ENCODE measurements at places on chromosomes 1 and 21.

DNA sequence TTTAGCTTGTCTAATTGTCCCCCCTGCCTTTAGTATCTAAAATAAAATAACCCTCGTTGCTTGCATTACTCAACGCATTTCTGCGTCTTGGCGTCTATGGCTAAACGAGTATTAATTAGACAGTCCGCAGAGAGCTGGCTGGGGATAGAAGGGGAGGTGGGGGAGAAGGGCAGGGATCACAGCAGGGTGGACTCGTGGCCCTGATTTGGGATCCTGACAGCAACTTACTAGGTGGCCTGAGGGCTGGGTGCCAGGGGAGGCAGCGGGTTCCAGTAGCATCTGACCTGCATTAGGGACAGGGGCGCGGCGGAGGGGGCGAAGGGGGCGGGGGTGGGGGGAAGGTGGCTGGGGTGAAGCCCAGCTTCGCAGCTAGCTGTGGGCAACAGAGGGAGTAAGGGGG is 1.1 kb upstream of the BACE2 start:
- DNase-seq: no peak

DNA sequence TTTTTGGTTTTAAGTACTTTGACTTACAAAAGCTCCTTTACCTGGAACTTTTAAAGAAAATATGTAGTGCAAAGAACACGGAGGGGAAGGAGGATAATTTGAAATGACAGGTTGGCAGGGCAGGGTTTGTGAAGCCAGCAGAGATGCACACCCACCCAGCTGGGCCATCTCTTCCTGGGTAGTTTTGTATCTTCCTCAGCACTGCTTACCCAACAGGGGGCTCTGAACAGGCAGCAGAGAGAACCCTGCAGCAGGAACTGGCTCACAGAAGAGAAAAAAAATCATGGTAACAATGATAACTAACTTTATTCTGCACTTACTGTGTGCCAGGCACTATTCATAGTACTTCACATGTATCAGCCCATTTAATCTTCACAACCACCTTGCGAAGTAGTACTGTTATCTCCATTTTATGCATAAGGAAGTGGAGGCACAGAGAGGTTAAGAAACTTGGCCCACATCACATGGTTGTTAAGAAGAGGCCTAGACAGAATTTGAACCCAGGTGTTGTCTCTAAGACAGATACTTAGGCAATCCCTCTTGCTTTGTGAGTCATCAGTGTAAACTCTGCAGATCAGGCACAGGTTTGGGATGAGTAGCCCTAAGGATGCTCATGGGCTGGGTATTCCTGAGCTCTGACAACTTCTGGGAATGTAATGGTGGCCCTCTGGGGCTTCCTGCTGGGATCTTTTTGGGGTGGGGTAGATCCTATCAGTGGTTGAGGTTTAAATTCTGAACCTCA is 60.8 kb downstream of the ELK4 start:
- DNase-seq: no peak

DNA sequence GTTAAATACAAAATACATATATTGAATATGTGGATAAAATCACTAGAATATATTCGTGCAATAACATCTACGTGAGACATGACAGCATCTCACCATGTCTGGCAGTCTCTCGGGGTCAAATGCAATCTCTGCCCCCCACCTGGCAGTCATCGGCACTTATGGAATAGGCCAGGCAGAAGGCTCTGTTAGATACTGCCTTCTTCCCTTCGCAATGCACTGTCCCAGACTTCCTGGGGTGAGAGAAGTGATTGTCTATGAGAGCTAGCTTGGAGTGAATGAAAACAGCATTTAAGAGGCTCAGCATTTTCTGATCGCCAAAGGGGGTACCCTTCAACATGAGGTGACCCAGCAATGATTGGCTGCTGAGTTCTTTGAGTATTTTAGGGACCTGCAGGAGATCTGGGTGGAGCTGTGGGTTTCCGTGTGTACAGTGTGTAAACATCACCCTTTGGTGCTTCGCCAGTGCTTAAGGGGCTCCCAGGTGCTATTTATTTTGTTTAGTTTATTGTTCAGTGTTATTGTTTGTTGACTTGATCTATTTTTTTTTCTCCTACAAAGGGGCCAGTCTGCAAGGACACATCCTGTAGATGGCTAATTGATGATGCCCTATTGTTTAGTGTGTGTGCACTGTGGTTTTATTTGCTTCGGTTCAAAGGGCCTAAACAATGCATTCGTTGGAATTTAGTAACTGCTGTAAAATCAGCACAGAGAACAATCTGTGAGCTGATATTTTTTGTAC is 10.2 kb downstream of the ERG start:
- no peak for DNase-seq

DNA sequence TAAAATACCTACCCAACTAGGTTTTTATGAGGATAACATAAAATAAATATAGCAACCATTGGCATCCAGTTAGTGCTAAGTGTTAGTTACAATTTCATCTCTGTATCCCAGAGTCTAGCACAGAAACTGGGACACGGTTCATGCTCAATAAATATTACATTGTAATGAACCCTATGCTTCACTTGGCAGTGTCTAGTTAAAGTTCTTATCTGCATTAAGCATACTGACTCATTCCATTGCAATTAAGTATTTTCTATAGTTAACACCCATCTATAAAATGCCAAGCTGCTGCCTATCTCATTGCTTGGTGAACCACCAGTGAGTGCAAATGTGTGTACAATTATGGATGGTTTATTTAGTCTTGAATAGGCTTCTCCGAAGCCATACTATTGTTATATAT is 15.2 kb downstream of the CHML start:
- no peak for DNase-seq

DNA sequence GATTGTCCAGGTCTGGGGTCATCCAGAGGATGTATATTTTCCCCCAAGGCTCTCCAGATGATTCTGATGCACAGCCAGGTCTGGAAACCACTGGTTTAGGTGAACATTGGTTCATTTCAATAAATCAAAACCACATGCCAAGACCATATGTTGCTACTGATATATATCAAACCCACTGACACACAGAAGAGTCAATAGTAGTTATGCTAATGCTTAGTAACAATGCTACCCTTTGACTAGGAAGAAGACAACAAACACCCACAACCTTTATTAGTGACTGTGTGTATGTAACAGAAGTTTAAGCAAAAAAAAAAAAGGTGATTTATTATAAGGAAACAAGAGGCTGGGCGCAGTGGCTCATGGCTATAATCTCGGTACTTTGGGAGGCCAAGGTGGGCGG is 35.6 kb upstream of the POU2F1 start:
- no peak for DNase-seq

DNA sequence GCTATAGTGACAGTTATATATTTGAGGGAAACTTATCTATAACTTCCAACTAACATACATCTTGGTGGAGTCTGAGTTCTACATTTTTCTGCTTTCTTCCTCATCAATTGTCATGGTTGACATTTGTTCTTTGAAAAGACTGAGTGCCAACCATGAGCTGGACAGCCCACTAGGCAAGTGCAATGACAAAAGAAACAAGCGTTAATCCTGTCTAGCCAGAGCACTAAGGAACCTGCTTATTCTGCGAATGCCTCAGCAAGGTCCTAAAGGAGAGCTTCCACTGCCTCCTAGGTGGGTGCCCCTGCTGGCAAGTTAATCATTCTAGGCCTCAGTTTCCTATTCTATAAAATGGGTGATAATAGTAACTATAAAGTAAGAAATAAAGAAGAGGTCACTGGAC is 44.8 kb downstream of the IRF2BP2 start:
- no peak for DNase-seq

- no peak for DNase-seq
Measured at GRCh38 chr1:113963281-113963906, 15.9 kb upstream of the OLFML3 start.

- no peak for DNase-seq
Measured at GRCh38 chr1:29860056-29860455, 623.7 kb downstream of the PTPRU start.

- DNase-seq: no peak
Measured at GRCh38 chr1:209869291-209870149, 41.7 kb downstream of the UTP25 start.

DNA sequence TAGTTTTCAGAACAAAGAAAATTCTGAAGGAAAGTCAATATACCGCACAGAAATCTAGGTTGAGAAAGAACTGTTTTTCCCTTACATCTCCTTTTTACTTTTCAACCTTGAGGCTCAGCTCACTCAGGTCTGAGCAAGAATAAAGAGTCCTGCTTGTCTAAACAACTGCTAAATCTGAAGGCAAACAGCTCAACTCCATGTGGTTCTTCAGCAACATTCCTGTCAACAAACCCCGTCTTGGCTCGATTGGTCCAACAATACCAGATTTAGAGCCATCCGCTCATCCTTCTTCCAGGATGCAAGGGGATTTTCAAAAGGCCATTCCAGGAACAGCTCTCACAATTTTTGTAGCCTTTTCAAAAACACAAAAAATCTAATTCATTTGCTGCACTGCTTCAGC is 119.8 kb downstream of the HLCS start:
- DNase-seq: no peak

GRCh38 chr1:6625584-6626149 is 999 bp downstream of the THAP3 start:
- no peak for DNase-seq

- DNase-seq: no peak
Measured at GRCh38 chr1:195745189-195746010, 862.8 kb downstream of the KCNT2 start.

- DNase-seq: no peak
Measured at GRCh38 chr1:83626603-83627002, 372.3 kb downstream of the TTLL7 start.

GRCh38 chr1:37477198-37477931 is 3.0 kb downstream of the ZC3H12A start:
- DNase-seq: peak; percentile 81

GRCh38 chr1:84330125-84330984 is 28.8 kb downstream of the SAMD13 start:
- no peak for DNase-seq

- DNase-seq: peak; percentile 17
Measured at GRCh38 chr1:2019172-2019543, at the start of gene GABRD. TSS of gene GABRD (plus strand) at chr1:2019345. CDS start at chr1:2019424, 79 bp downstream.

GRCh38 chr1:154765970-154766369 is 104.1 kb downstream of the KCNN3 start:
- DNase-seq: peak; percentile 44

DNA sequence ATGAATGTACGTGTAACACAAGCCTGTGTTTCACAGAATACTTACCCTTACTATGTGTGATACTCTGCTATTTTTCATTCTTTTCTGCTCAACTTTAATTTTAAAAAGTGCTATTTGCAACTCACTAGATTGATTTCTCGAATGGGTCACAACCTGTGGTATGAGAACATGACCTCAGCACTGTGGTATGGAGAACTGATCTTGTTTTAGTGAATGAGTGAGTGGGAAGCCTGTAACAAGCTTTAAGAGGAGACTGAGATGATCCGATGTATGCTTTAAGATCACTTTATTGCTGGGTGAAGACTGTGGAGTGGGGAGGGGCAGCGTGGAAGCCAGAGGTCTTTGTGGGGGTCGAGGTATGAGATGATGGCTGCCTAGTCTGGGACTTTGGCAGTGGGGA is 21.6 kb downstream of the MECR start:
- no peak for DNase-seq

- DNase-seq: no peak
Measured at GRCh38 chr21:45894906-45895777, 86.4 kb upstream of the COL6A1 start.

DNA sequence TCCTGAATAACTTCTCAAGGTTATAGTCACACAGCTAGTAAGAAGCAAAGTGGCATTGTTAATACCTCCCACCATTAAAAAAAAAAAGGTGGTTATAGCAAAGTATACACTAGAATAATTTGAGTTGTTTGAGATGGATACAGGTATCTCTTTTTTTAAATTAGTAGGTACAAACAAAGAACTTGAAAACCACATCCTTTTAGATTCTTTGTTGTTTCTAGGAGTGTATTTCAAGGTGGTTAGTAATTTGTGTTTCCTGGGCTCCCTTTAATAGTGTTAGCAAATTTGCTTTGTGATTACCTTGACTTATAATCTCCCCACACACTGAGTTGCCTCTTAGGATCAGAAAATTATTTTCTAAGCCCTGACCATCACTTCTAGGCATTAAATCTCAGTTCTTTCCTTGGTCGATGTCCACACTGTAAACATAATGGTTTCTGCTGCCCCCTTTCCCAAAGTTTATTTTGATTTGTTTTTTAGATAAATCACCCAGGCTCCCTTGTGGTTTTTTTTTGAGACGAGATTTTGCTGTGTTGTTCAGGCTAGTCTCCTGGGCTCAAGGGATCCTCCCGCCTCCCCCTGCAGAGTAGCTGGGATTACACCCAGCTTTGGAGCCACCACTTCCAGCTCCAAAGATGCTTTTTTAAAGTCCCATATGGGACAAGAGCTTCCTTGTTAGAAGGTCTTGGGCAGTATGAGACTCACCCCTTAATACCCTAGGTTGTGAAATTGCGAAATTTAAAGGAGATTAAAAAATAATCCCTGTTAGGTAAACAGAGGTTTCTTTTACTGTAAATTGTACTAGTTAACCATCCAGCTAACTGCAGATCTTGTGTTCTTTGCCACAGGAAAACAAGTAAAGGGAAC is 6.2 kb downstream of the AKIRIN1 start:
- no peak for DNase-seq

DNA sequence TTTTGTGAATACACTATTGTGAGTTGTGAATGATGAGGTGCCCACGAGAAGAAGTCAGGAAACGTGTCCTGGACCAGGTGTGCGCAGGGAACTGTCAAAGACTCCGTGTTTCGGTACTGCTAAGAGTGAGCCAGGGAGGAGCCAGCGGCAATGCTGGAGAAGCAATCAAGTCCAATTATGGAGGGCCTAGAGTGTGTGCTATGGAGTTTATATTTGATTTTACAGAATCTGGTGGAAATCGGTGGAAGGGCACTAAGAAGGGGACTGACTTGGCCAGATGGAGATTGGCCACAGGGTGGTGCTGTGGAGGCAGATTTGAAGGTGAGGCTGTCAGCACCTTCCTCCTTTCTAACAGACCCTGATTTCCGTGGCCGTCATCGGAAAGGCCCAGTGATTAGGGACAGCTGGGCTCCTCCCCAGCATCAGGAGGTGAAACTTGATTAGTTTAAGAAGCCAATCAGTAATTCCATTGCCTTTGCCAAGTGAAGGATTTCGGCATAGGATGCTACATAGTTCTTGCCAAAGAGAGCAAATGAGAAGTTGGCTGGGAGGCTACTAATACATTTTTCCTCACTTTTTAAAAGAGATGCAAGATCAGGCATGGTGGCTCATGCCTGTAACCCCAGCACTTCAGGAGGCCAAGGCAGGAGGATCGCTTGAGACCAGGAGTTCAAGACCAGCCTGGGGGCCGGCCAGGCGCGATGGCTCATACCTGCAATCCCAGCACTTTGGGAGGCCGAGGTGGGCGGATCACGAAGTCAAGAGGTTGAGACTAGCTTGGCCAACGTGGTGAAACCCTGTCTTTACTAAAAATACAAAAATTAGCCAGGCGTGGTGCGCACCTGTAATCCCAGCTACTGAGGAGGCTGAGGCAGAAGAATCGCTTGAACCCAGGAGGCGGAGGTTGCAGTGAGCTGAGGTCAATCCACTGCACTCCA is 7.0 kb downstream of the PTCH2 start:
- peak; percentile 93 for DNase-seq

DNA sequence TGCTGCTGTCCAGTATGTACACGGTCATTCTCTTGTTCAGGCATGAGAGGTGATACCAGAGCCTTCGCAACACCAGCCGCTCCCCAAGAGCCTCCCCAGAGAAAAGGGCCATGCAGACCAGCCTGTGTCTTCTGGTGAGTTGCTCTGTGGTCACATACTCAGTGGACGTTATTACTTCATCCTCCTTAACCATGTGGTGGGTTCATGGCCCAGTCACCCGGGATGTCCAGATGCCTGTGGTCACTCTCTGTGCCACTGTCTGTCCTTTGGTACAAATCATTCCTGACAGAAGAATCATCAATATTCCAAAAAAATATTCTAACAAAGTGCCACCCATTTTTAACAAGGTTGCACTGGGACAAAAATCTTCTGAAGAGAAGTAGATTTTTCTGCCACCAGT is 8.8 kb upstream of the ZNF124 start:
- no peak for DNase-seq

GRCh38 chr1:170205301-170205700 is 59.5 kb downstream of the NTMT2 start:
- no peak for DNase-seq

Measured in CD4-positive, alpha-beta T cell treated with Interleukin-17A for 4 hours (primary cell).